ENCODE measurements at places on chromosomes 3 and 15.

- DNase-seq = no peak
Observed at GRCh38 chr3:119494597-119494996, 3.8 kb upstream of the TIMMDC1 start.

- no peak for DNase-seq
Observed at GRCh38 chr15:75920079-75920478, 16.4 kb downstream of the FBXO22 start.

- DNase-seq = no peak
Observed at GRCh38 chr3:112445839-112446238, 53.4 kb downstream of the BTLA start.

- DNase-seq = no peak
Observed at GRCh38 chr3:7075117-7075516, 214.2 kb downstream of the GRM7 start.

- no peak for DNase-seq
Observed at GRCh38 chr3:99865321-99865720, 47.7 kb downstream of the CMSS1 start.

DNA sequence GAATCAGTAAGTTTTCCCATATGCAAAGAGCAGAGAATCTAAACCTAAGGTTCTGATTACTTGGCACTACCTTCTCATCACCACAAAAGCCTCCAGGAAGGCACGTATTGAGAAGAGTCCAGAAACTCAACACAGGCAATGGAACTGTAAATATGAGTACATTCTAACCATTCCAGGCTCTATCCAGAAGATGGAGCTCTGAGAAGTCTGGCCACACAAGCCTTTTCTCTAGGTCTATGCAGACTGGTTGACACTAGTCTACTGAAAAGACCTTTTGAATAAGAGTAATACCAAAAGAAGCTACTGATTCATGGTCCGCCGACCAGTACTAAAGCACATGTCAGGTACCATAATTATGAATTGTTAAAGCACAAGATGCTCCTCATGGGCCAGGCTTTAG lies 12.2 kb upstream of the NCKIPSD start:
- DNase-seq = no peak

DNA sequence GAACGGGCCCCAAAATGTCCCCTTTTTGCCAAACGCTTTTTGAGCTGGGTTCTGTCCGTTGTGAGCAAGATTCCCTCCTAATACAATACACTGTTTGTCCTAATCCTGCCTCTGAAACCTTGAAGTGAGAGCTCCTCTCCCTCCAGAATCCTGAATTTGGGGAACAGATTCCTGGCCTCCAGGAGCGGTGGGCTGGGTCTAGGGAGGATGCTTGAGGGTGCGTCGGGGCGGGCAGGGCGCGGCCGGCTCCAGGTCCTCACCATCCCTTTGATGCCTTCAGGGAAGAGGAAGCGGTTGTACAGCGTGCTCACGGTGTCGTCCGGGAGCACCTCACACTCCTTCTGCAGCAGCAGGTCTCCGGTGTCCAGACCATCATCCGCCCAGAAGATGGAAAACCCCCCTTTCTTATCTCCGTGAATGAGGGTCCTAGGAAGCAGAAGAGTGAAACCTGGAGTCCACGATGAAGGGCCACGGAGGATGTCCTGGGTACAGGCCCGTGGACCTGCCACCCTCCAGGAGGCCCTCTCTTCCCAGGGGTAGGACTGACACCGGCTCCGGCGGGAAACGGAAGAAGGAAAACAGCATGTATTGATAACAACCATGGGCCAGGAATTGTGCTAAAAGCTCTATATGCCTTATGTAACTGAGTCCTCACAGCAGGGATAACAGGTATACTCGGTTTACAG lies 23.2 kb downstream of the ALDH1L1 start:
- DNase-seq = no peak

DNA sequence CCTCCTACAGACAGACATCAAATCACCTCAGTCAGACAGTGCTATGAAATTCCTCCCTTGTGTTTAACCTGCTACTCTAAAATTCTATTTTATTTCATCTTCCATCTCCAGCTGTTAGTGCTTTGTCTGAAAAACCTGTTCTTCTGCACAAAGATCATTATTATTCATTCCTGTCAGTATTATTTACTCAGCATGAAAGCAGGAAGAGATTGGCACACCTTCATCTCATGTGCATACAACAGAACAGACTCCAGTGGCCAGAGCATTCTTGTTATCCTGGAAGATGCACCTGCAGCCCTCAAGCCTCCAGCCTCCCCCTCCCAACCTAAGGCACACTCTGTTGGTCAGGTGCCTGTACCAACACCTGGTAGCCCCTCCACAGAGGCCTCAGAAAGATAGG lies 1.8 kb upstream of the ROPN1B start:
- no peak for DNase-seq
